ENCODE measurements at places on chromosomes 16 and 17.

- DNase-seq, result no peak
Observed at GRCh38 chr16:35201151-35201550, 1741.7 kb downstream of the TP53TG3F start.

DNA sequence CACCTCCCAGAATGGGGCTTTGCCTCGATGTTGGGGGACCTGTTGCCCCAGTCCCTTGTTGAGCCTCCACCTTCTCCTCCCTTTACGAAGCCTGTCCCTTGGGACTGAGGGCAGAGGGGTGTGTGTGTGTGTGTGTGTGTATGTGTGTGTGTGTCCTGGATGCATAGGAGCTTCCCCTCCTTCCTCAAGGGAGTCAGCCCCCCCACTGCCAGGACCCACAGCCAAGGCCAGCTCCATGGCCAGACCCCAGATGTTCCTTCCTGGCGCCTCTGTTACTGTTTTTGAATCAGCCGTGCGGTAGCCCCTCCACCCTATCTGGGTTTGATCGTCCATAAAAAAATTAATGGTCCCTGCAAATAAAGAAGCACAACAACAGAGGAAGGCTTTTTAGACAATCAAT is 17.7 kb upstream of the DOK4 start:
- no peak for DNase-seq

DNA sequence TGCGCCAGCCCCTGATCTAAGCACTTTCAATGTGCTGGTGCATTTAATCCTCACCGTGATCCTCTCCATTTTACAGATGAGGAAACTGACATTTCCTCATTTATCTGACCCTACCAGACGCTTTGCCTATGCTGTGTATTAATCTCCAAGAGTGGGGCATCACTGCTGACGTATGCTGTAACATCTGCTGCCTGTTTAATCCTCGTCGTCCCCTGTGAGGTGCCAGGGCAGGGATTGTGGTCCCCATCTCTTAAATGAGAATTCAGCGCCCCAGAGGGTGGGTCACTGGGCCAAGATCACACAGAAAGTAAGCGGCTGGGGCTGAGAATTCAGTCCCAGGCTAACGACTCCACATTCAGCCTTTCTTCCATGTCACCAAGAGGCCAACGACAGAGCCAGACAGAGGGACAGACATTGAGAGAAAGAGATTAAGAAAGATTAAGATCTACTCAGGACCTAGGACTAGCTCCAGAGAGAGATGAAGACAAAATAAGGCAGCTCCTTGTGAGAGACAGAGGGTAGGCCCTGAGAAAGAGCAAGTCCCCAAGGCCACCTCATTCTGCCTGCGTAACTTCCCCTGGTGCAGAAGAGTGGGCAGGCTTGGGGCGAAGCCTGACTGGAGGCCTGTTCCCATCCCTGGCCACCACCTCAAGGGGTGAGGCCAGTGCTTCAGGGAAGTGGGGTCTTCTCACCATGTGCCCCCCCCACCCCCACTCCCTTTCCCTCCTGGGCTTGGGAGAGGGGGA is 13.5 kb downstream of the CACNA1G start:
- DNase-seq, result no peak

GRCh38 chr16:6038941-6039645 is 941.5 kb upstream of the EEF2KMT start:
- no peak for DNase-seq

DNA sequence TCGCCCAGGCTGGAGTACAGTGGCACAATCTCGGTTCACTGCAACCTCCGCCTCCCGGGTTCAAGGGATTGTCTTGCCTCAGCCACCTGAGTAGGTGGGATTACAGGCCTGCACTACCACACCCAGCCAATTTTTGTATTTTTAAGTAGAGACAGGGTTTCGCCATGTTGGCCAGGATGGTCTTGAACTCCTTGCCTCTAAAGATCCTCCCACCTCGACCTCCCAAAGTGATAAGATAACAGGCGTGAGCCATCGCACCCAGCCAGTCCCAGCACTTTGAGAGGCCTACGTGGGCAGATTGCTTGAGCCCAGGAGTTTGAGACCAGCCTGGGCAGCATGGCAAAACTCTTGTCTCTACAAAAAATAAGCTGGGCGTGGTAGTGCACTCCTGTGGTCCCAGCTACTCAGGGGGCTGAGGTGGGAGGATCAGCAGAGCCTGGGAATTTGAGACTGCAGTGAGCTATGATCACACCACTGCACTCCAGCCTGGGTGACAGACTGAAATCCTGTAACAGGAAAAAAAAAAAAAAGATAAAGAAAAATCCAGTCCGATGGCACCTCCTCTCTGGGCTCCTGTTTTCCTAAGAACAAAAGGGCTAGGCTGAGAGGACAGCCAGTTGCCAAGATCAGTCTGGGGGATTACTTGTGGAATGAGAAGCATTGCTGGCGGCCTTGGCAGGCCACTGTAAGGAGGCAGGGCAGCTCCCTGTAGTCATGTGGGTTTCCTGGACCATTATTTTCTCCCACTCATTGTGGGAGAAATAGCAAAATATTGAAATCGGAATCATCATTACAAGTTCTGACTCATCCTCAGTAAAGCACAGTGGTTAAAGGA is 3.0 kb upstream of the PIPOX start:
- DNase-seq, result no peak

GRCh38 chr17:36703860-36704266 is 102.5 kb downstream of the MRM1 start:
- no peak for DNase-seq

- DNase-seq, result no peak
Observed at GRCh38 chr16:11175787-11176341, 80.1 kb downstream of the SOCS1 start.

DNA sequence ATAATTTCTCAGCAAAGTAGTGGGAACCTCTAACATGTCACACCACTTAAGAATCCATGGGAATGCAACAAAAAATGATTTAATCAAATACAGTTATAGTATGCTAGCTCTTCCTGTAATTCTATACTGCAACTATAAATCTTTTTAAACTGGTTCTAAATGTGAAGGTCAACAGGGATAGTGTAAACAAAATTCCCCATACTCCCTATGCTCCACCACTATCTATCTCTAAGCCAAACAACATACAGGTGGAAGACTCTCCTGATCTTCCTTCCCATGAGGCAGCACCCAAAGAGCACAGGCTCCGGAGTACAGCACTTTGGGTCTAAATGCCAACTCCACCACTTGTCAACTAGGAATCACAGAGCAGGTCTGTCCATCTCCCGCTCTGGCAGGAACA is 4.4 kb downstream of the XPO6 start:
- no peak for DNase-seq

- DNase-seq, result no peak
Observed at GRCh38 chr17:39548494-39549225, 59.1 kb downstream of the NEUROD2 start.

DNA sequence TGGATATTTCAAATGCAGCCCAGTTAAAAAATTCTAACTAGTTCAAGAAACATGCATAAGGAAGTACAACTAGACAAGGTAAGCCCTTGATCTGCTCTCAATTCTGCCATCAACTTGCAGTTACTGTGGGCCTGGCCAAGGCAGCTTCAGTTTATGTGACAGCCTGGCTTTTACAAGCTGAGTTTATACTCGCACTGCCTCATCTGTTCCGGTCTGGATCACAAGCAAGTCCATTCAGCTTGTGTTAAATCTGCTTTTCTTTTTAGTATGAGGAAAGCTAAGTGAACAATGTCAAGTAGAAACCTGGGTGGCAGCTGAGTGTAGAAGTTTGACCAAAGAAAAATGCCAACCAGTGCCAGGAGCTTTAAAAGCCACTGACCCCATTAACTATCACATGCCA is 76.6 kb upstream of the CORO6 start:
- no peak for DNase-seq

DNA sequence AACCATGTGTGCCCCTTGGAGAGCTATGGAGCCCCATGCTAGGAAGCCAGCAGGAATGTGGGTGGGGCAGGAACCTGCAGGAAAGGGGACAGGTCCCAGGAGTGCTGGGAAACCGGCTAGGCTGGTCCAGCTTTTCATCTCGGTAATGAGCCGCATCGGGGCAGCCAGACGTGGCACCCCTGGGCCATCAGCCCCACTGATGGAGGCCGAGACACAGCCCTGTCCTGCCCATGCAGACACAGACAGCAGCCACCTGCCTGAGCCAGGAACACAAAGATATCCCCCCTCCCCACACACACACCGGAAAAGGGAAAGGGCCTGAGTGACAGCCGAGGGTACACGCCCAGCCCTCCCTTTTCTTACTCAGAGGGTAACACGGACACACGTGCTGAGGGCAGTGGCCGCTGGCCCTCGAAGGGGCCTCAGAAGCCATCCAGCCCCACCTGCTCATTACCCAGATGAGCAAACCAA is 18.1 kb downstream of the PPL start:
- no peak for DNase-seq

GRCh38 chr17:7774055-7774521 is 56.5 kb downstream of the DNAH2 start:
- no peak for DNase-seq

- DNase-seq, result no peak
Observed at GRCh38 chr16:25228372-25228771, 11.6 kb downstream of the AQP8 start.

- no peak for DNase-seq
Observed at GRCh38 chr17:55321427-55322060, 56.8 kb downstream of the HLF start.

GRCh38 chr16:28873543-28874201 is 4.6 kb upstream of the ATP2A1 start:
- no peak for DNase-seq

DNA sequence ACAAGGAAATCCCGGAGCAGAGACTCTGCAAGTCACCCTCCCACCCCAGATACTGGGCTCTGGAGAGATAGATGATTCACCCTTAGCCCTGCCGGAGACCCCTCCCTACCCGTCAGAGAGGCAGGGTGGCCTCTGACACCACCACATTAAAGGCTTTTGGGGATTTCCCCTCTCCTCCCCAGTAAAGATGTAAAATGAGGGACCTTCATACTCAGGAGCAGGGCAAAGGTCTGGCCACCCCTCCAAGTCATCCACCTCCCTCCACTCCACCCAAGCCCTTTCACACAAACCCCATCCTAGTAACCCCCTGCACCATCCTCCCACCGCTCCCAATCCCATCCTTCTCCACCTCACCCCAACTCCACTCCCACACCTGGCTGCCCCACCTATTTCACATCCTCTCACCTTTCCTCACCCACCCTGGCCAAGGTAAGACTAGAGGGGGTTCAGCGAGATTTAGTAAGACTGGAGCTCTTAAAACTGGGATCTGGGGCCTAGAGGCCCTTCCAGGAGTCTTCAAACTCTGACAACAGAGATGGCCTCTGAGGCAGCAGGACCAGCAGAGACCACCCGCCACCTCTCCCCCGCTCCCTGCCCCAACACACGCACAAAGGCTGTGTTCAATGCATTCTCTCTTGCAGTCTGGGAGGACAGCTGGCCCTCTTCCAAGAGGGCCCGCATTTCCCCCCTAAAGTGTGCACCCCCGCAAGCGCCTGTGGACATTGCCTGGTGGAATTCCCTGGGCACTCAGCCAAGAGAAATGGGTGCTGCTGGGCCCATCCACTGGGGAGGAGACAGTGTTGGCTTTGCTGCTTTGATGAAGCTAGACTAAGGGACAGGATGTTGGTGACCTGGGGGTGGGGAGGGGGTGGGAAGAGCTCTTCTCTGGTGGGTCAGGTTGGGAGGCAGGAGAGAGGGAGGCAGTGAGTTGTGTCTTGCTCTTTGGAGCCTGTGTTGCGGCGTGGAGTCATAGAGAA is 1.1 kb downstream of the ABAT start:
- DNase-seq, result no peak

- DNase-seq, result no peak
Observed at GRCh38 chr17:35536664-35537171, 760 bp downstream of the SLFN12L start.

- DNase-seq, result no peak
Observed at GRCh38 chr16:75402821-75403475, 30.4 kb downstream of the CFDP1 start.

GRCh38 chr17:83160443-83161297 is 81.3 kb downstream of the METRNL start:
- no peak for DNase-seq

DNA sequence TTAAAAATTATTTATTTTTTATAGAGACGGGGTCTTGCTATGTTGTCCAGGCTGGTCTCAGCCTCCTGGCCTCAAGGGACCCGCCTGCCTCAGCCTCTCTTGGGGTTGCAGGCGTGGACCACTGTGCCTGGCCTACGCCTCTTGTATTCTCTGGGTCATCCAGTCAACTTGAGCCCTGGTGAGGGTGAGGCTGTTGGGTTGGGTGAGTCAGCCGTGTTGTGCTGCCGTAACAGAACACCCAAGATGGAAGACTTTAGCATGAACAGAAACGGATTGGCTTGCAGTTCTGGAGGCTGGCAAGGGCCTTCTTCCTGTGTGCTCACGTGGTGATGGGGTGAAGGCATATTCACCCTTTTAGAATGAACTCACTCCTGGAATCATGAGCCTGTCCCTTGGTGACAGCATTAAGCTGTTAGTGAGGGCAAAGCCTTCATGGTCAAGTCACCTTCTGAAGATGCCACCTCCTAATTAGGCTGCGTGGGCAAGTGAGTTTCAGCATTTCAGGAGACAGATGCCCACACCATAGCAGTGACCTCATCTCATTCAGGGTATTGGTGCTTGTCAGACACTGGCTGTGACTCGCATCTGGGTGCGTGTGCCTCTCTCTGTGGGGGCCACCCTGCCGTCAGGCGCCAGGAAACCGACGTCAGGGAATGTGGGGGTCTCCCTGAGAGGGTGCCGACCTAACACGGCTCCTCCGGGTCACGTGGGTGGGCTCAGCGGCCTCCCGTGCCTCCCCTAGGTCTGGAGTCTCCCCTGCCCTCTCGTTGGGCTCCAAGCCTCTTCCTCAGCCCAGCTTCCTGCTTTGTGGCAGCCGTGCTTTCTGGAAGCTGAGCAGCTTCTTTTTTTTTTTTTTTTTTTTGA is 49.8 kb downstream of the WDR45B start:
- no peak for DNase-seq

DNA sequence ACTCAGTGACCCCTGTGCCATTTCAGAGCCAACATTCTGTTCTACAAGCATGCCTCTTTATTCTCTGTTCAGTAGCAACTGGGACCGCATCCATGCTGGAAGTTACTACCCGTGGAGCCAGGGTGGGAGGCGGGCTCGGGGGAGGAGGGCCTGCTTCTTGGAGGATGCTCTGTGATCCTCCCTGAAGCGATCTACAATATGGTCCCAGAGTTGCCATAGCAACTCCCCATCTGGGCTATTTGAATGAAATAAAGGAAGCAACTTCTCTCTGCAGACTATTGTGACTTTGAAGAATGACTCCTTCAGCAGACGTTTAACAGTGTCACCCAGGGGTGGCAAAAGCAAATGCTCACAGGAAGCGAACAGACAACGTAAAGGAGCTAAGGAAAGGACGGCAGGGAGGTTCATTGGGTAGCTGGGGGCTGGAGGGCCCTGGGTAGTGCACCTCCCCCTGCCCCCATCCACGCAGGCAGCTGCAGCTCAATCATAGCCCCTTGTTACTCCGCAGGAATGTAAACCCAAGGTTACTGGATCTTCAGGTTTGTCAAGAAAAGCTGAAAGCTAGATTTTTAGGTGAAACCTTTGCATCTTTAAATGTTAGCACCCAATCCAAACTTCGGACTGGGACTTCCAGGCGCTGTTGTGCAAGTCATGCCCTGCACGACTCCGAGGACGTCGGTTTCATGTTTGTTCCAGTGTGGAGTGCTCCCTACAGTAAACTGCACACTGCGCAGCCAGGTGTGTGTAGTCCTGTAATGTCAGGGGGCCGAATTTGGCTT is 51.1 kb upstream of the MEAK7 start:
- no peak for DNase-seq
